Activated naive CD4-positive, alpha-beta T cell treated with anti-CD3 and anti-CD28 coated beads for 36 hours (primary cell): ENCODE measurements at places on chromosomes 16 and 17. TPM values are rescaled to one million over a fixed set of nuclear protein-coding genes. Genes with fewer than 3 reads are reported as not detected.

GRCh38 chr16:68529608-68529930 is 9.5 kb upstream of the ZFP90 start:
- DNase-seq, result no peak

DNA sequence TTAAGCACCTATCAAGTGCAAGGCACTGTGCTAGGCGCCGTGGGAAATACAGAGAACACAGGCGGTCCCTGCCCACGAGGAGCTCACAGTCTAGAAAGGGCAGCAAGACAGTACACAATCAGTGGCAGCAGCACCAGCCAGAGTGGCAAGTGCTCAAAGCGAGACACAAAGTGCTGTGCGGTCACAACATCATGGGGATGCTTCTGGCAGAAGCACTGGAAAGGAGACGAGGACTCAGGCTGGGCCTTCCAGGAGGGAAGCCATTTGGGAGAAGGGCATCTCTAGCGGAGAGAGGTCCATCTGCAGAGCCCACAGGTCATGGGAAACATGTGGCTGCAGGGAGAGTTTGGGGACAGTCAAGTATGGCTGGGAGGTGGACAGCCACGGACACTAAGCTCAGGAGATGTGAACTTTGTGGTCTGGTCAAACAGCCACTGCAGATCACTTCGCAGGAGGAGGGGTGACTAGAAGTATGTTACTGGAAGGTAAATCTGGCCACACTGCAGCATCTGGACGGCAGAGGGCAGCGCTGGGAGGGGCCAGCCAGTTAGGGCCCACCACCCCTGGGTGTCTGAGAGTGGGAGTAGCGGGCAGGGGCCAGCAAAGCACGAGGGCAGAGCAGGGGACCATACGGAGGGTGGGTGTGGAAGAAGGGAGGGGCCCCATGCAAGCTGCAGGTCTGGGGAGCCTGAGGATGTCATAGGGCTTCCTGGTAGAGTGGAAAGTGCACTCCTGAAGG is 71.1 kb downstream of the N4BP1 start:
- DNase-seq, result no peak

GRCh38 chr17:63932721-63933120 is 590 bp upstream of the CD79B start:
- no peak for DNase-seq

DNA sequence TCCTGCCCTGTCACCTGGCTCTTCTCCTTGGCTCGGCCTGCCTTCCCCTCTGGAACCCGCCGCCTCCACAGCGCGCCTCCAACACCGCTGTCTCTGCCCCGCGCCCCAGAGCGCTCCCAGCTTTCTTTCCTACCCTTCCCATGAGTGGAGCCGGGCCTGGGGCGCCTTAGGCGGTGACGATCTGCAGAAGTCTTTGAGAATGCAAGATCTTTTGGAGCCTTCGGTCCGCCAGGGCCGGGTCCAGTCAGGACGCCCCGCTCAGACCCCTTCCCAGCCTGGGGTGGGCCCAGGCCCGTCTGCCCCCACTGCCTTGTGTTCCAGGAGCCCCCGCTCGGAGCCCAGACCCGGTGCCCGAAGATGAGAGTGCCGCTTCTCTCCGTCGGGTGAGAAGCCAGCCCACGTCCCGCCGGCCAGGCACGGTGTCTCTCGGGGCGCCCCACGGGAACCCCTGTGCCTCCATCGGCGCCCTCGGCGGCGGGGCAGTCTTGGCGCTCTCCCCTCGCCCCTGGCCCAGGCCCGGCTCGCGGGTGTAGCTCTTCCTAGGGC is 40.0 kb downstream of the MRM1 start:
- DNase-seq, result no peak

DNA sequence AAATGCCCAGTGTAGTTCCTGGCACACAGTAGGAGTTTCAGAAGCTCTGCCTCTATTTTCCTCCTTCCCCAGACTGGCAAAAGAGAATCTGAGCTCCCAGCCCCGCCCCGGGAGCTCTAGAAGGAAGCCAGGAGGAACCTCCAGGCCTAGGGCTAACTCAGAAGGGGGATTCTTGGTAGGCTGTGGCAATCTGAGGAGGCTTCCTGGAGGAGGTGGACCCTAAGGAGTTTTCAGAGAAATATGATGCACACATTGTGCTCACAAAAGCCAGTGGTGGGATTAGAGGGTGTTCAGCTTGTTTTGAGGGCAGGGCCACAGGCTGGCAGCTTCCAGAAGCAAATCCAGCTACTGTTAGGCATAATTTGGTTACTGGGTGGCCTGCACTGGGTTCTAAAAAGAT is 10.0 kb downstream of the ADGRG1 start:
- no peak for DNase-seq

OTOP3 gene
- total RNA-seq, result not detected

DNA sequence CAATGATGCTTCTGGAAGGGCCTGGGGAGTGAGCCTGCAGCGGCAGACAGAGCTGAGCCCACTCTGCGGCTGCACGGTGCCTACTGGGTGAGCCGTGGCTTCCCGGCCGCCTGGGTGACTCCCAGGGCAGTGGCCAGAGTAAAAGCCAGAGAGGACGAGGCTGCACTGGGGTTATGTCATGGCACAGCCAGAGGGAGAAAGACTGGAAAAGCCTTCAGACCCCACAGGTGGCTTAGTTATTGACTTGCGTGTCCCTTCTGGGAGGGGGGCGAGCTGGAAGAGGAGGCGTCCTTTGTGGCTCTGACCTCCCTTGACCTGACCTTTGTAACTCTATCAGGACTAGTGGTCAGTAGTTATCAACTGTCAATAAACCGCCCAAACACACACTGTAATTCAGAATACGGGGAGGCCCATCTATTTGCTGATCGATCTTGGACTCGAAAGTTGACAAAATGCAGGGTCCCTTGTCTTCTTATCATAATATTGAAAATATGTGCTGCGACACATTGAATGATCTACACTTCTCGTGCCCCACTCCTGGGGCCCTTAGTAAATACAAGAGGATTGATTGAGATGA is 385.9 kb upstream of the ZFHX3 start:
- DNase-seq, result no peak

MYL4 gene
- total RNA-seq, result not detected
